Hematopoietic multipotent progenitor cell (in vitro differentiated cells): ENCODE measurements at places on chromosomes 3 and 15. TPM values are rescaled to one million over a fixed set of nuclear protein-coding genes. Genes with fewer than 3 reads are reported as not detected.
A peak's percentile ranks its signal among the peaks of the same experiment; 100 is the strongest.

Gene NOX5
- total RNA-seq: under 0.01 TPM

Gene INSYN1
- not detected for total RNA-seq

Gene MYO5C
- total RNA-seq: 41.2 TPM

Gene SORD
- 25.9 TPM for total RNA-seq

Gene SIDT1
- total RNA-seq: 15.1 TPM

Gene PIGZ
- total RNA-seq: 5.4 TPM

GRCh38 chr3:135806317-135806716 is 159.2 kb upstream of the PPP2R3A start:
- no peak for DNase-seq

- DNase-seq: no peak
Measured at GRCh38 chr3:54538346-54538745, 389.5 kb downstream of the LRTM1 start.

DNA sequence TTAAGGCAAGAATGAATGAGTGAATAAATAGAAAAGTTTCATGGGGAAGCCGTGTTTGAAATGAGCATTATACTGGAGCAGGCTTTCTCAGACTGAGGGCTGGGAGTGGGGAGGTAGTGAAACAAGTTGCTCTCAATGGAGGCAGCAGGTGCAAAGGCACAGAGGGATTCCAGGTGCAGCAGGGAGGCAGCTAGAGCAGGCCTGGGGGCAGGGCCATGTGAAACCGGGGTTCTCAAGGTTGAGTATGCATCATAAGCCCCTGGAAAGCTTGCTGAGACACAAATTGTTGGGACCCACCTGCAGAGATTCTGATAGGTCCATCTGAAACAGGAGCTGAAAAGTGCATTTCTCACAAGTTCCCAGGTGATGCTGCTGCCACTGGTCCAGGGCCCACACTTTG is 45.3 kb downstream of the BFSP2 start:
- DNase-seq: no peak

- peak; percentile 67 for DNase-seq
Measured at GRCh38 chr3:194046995-194047645, 88.8 kb upstream of the HES1 start.

DNA sequence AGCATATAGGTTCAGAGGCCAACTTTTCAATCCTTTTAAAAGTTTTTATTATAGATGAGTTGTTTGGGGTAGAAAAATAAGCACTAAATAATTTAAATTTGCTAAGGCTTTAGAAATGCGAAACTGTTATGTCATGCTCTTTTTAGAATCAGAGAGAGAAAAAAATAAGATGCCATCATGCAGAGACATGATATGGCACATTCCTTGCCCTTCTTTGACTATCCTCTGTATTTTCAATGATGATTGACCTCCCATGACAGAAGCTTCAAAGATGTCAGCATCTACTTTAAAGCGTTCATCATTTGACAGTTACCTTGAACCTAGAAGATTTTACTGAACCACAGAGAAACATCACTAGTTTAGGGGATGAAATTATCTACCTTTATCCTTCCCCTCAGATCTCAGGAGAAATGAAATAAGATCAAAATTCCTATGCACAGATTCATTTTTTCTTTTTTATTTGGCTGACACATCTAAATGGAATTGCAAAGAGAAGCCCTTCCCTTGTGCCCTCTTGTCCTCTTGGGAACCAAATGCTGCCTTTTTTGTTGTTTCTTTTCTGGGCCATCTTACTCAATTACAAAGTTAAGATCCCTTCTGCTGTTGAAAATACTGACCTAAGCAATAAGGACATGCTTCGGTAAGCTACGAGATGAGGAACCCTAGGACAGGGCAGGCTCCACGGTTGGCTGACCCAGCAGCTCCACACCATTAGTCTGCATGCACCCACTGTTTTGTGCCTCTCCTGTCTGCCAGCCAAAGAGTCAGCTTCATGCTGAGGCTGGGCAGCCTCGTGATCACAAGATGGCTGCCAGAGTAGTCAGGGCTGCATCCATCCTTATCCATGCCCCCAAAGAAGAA is 289.7 kb upstream of the TPM1 start:
- DNase-seq: no peak

DNA sequence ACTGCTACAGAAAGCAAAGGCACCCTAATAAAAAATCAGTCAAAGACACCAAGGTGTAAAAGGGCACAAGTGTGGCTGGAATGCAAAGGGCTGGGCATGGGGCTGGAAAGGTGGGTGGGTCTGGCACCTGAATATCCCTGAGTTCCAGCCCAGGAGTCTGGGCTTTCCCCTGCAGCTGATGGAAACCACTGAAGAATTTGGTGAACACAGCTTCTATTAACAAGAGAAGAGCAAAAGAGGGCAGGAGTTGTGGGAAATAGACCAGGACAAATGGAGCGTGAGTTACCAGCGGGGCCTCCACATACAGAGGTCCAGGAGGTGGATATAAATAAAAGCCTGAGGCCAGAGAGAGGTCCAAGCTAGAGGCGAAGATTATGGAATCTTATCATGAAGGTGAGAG is 45.1 kb upstream of the TPM1 start:
- DNase-seq: no peak

DNA sequence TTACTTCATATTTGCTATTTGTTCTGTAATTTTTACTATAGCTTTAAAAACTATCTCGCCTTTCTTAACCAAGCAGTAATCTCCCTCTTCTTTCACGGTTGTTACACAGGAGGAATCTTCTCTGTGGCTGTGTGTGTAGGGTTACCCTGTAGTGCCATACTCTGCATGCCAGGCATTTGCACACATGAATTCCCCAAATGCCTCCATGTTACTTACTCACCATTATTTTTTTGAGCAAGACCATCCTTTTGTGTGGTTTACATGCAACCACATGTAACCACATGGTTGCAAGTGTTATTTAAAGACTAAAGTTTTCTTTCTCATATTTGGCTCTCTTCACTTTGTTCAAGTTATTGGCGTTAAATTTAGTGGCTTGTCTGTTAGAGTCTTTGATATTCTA is 45.5 kb downstream of the HPS3 start:
- no peak for DNase-seq

- DNase-seq: no peak
Measured at GRCh38 chr15:100972975-100973350, 53.8 kb downstream of the LRRK1 start.

GRCh38 chr3:61250784-61251173 is 473 bp downstream of the FHIT start:
- peak; percentile 3 for DNase-seq

- no peak for DNase-seq
Measured at GRCh38 chr3:156761007-156761406, 65.1 kb upstream of the LEKR1 start.

DNA sequence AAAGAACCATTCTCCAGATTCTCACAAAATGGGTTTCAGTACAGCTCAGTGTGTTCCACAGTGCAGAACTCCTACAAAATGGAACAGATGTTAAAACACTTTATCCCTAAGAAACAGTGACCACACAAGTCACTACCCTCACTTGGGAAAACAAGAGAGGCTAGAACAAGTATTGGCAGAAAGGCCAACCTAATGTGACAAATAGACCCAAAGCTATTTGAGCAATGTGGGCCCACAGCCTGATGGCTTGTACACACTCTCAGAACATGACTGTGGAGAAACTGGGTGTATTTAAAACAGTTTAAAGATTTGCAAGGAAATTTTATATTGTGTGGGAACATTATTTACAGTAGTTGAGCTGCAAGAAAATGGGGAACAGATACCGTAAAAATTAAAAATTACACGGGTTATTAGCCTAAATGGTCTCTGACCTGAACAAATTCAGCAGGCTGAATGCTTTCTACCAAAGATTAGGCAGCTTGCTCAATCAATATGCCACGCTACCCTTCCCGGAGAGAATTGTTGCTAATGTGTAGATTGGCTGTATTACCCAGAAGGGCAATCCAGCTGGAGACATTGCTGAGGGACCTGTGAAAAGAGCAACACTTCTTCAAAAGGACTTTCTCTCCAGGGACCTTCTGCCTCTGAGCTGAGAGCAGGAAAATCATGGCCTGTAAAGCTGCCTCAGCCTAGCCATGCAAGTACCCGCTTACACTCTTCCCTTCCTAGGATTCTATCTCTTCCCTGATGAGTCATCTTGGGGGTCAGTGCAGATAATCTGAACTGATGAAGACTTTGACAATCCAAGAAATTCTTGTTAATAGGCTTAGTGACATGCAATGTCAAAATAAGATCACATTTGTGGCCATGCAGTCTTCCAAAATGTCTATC is 97.1 kb downstream of the STRIT1 start:
- no peak for DNase-seq

DNA sequence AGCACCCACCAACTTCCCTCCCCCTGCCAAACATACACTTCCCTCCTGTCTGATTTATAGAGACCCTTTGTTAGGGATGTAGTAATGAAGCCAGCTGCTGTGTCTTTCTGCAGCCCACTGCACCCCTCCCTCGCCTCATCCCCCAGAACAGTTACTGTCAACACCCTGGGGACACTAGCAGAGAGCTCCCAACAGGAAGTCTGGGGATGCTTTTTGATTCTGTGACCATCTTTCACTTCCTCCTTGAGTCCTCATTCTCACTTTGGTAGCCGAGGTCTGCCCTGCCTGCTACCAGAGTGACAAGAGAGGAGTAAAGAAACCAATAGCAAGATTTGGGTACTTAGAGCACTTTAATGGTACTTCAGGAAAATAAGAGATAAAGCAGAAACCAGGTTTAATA is 201.6 kb downstream of the SATB1 start:
- peak; percentile 49 for DNase-seq

- DNase-seq: no peak
Measured at GRCh38 chr15:93420477-93420876, 331.5 kb upstream of the RGMA start.

- no peak for DNase-seq
Measured at GRCh38 chr3:20245781-20246180, 59.8 kb upstream of the SGO1 start.

GRCh38 chr15:50280271-50280670 is 14.7 kb upstream of the HDC start:
- no peak for DNase-seq

- no peak for DNase-seq
Measured at GRCh38 chr15:99992611-99993231, 259.5 kb upstream of the LYSMD4 start.

- DNase-seq: no peak
Measured at GRCh38 chr15:58286523-58286922, 145.3 kb upstream of the LIPC start.

- no peak for DNase-seq
Measured at GRCh38 chr3:59506191-59506590, 456.4 kb upstream of the CFAP20DC start.

DNA sequence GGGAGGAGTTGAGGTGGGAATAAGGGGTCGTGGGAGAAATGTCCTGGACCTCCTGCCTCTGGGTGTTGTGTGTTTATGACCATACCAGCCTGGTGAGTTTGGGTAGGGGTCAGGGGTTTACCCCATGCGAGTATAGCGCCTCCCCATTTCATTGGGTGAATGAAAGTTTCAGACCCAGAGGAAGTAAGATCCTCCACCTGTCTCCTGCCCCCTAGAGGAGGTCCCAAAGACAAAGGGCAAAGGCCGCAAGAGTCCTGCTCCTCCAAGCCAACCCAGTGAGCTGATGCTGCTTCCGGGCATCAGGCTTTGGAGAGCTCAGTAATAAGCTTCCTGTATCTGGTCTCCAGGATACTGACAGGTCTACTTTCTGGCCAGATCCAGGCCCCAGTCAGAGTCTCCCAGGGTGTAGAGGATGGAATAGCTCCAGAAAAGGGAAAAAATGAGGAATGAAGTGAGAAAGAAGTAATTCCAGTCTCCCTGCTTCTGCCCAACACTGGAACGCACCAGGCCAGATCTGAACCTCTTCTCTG is 6.4 kb upstream of the TBC1D21 start:
- no peak for DNase-seq

GRCh38 chr3:31680072-31680870 is 147.5 kb downstream of the STT3B start:
- DNase-seq: no peak

- no peak for DNase-seq
Measured at GRCh38 chr15:85401108-85401774, 20.8 kb downstream of the AKAP13 start.

DNA sequence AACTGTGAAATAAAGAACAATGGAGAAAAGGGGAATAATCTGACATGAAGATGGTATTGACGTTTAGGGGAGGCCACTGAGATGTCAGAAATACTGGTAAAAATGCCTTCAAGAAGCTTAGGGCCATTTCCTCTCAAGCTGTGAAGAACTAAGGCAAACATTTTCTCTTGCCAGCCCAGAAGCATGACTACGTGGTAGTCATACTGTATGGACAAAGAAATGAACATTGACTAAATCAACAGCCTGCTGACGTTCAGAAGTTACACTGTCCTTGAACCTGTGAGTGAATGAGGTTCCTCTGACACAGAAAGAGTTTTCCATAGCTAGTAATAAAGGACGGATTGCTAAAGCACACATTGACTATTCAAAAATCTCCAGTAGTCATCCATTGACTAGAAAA is 121.0 kb downstream of the P3H2 start:
- DNase-seq: no peak

GRCh38 chr3:194392576-194392975 is 6.5 kb downstream of the GP5 start:
- no peak for DNase-seq

GRCh38 chr3:120130656-120131055 is 36.4 kb upstream of the GSK3B start:
- no peak for DNase-seq

DNA sequence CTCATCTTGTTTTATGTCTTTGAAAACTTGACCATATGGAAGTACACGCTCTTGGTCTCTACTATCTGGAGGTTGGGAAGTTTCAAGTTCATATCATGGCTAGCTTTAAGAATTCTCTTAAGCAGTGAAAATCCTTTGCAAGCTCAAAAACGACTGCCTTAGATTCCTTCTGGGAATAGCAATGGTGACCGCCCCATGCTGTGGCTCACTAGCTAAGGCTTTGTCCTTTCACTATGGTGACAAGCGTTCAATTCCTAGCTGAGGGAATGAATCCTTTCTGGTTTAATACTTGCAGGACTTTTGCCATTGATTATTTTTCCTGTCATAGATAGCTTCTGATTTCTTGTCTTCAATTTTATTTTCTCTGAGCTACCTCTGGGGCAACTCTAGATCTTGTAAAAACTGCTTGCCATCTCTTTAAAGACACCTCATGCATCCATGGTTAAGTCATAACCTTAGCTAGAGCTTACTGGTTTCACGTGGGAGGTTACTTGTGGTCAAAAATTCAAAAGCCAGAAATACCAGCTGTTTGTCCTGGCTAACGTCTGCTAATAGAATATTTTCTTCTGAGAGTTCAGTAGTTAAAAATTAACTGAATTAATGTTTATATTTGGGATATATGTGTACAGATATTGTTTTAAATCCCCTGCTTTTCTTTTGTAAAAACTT is 673.4 kb upstream of the CBLB start:
- no peak for DNase-seq

DNA sequence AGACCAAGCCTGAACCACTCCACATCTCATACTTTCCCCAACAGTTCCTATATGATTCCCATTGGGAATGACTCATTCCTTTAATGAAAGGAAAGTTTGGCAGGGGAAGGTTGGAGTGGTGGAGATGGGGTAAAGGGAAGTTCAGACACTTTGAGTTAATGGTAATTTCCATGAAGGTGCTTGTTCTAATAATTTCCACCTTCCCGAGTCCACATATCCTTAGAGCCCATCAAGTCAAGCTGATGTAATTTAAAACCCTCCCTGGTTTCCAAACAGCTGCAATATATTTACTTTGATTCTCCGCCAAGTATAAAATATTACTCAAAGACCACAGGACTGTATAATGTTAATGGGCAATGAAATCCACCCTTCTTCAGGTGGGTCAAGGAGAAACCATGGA is 95.0 kb upstream of the GALNT15 start:
- no peak for DNase-seq
